ENCODE measurements at places on chromosomes 3 and 15.
A peak's percentile ranks its signal among the peaks of the same experiment; 100 is the strongest.

DNA sequence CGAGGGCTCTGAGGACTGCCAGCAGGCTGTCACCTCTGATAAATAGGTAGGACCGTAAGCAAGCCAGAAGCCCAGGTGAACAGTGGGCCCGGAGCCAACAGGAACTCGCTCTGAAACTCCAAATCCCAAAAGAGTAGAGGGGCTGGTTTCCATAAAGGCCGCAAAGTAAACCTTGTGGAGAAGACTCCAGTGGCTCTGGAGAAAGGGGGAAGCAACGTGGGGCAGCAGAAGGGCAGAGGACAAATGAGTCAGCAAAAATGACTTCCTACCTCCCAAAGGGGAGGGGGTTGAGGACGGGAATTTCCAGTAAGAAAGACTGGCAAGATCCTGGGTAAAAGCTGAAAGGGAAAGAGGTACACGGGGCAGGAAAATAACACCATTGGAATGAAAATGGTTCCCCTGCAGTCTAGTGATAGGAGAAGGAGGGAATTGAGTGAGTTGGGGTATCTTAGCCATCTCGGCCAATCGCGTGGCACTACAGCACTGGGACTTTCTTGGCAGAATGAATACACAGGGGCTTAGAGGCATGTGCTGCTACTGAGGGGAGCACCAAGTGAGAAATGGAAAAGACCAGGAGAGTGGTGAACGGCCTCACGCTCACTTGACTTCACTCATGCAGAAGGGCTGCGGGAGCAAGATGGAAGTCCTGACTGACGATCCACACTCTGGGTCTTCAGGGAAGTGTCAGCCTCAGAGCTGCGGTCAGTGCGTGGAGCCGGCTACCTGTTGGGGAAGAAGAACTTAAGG lies 33.2 kb downstream of the BMF start:
- DNase-seq, result peak; percentile 53

GRCh38 chr3:48614044-48614443 lies 4.6 kb upstream of the UQCRC1 start:
- peak; percentile 99 for DNase-seq

GRCh38 chr3:51682079-51682478 lies 11.0 kb downstream of the TEX264 start:
- DNase-seq, result peak; percentile 94

GRCh38 chr3:129555616-129556357 lies 12.8 kb downstream of the H1-8 start:
- no peak for DNase-seq

DNA sequence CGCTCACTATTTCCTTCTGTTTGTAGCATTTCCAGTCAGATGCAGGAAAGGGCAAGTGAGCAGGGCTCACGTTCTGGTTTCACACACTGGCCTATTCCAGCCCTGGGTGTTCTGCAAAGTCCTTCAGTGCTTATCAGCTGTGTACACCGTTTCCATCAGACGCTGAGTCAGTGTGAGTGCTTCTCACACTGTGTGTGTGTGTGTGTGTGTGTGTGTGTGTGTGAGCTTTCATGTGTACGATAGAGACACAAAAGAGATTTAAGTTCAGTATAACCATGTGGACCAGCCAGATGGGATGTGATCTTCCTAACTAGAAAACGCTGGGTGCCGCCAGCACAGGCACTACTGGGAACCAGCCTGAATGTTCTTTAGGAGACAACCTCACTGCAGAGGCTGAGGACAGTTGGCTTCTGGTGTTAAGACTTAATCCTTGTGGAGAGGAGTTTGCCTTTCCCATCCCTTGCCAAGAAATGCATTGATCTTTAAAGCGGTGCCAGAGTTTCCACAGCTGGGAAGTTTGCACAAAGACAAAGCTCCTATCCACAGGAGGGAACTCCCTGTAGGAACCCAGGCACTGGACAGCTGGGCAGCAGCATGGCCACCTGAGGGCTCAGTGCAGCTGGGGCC lies 3.9 kb upstream of the CHSY1 start:
- DNase-seq, result no peak
